ENCODE measurements at places on chromosomes 5 and 9.

DNA sequence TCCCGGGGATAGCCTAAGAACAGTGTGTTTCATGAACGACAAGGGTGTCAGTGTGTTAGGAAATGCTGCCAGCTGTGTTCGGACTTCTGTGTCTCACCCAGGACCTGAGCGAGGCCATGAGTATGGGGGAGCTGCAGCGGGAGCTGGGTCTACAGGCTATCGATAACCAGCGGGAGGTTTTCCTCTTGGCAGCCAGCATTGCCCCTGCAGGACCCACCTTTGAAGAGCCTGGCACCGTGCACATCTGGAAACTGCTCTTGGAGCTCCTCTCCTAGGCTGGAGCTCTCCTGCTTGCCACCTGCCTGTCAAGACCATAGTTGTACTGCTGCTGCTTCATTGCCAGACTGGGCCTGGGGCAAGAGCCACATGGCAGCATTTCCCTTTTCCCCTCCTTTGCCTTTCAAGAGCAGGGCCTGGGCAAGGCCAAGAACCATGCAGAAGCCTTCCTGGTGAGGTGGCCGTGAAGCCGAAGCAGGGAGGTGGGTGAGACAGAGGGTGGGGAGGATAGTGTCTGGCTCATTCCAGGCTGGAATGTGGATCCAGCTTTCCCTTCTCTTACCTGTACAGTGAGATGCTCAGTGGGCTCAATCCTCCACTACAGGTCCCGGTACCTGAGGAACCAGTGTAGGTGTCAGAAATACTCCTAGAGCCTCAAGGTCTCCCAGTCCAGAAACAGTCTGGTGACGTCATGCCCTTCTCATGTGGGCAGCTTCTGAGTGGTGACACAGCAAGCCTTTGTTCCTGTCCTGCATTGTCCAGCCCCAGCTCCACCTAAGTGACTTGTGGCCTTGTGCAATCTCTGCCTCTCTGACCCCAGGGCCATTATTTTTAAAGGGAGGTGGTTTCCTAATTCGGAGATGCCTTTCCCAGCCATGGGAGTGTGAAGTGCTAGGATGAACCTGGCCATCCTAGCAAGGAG lies 6.6 kb downstream of the ARL10 start:
- DNase-seq: no peak

DNA sequence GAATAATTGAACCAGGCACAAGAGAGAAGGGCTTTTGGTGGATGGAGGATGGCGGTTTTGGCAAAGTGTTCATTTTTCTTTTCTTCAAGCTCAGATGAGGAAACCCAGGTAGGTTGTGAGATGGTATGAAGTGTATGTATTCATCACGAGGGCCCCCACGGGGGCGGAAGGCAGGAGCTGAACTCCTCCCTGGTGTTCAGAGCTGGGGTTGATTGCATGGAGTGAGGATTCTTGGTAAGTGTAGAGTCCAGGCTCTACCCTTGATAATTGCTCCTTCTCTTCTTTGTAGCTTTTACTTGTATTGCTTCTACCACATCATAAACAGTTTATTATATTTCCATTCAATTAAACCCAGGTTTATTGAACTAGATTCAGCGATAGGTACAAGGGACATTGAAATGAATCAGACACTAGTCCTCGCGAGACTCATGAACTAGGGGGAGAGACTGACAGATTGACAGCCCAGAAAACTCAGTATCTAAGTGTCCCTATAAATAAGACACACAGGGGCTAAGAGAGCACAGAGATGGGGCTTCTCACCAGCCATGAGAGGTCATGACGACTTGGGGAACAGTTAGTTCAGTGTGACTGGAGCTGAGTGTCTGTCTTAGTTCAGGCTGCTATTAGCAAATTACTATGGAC lies 116.7 kb upstream of the KLF4 start:
- no peak for DNase-seq

DNA sequence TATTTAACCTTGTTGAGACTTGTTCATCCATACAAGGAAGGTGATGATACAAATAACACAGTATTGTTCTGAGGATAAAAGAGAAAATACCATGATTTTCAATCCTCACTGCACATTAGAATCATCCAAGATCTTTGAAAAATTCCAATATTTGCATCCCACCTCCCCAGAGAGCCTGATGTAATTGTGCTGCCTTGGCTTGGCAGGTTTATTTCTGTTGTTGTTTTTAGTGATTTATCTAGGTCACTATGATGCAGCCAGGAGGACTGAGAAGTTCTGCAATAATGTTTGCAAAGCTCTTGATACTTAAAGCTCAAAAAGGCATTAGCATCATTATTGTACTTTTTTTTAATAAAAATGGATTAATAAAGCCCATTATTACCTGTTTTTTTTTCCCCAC lies 67.0 kb upstream of the NMUR2 start:
- DNase-seq: no peak

DNA sequence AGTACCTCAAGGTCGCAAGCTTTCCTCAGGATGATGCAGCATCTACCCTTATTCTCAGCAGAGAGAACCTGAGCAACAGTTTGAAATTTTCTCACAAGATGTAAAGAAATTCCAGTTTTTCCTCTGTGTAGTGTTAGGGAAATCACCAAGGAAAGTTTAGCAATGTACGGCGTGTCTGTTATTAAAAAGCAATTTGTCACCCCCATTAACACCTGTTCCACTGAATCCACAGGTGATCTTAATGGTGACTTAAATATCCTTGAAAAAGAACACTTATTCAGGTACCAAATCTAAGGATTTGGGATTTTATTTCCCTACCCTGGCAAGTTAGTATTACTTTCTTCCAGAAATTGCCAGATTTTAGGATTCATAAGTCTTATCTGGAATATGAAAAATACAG lies 77.9 kb upstream of the ATP10B start:
- DNase-seq: no peak

- DNase-seq: peak; percentile 36
Measured at GRCh38 chr9:12681620-12682019, 11.6 kb upstream of the TYRP1 start.
